ENCODE measurements at places on chromosomes 1 and 21.
A peak's percentile ranks its signal among the peaks of the same experiment; 100 is the strongest.

- DNase-seq: no peak
Measured at GRCh38 chr1:100178091-100178490, at the start of gene LRRC39. TSS of gene LRRC39 (minus strand) at chr1:100178256. CDS start at chr1:100168516, 9,740 bp downstream.

- peak; percentile 6 for DNase-seq
Measured at GRCh38 chr1:38672692-38673091, 186.9 kb downstream of the RRAGC start.

DNA sequence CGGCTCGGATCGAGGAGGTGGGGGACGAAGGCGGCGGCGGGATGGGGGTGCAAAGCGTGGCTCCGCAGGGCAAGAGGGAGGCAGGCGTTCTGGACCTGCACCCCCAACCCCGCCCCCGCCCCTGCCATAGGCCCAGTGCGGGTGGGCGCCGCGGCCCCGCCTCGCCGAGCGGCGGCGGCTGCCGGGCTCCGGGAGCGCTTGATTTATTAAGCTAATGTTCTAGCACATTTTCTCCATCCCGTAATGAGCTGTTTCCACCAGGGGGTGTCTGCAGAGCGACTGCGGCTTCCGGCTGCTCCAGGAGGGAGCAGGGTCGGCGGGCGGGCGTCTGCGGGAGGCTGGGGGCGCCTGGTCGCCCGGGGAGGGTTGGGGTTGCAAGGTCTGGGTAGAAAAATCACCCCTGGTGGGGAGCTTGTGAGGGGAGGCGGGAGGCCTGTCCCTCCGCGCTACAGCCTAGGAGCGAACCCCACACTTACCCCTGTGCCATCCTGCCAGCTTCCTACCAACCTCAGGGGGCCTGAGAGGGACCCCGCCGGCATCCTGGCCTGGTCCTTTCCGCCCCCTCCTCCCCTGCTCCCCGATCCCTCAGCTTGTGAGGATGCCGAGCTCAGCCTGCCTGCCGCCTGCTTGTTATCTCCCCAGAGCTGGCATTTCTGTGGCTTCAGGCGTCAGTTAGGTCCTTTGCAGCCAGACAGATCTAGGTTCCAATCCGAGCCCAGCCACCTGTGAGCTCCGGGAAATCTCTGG, 48.5 kb upstream of the ACOT11 start:
- DNase-seq: peak; percentile 42

DNA sequence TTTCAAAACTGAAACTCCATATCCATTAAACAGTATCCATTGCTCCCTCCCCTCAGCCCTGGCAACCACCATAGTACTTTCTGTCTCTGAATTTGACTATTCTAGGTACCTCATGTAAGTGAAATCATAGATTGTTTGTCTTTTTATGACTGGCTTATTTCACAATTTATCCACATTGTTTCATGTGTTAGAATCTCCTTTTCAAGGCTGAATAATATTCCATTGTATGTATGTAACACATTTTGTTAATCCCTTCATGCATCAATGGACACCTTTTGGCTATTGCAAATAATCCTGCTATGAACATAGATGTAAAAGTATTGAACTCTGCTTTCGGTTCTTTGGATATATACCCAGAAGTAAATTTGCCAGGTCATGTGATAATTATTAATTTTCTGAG, 37.5 kb downstream of the AGO3 start:
- DNase-seq: no peak

- no peak for DNase-seq
Measured at GRCh38 chr1:111489604-111490003, 13.8 kb downstream of the ADORA3 start.

- DNase-seq: peak; percentile 97
Measured at GRCh38 chr1:167663002-167663772, 33.2 kb downstream of the RCSD1 start.

DNA sequence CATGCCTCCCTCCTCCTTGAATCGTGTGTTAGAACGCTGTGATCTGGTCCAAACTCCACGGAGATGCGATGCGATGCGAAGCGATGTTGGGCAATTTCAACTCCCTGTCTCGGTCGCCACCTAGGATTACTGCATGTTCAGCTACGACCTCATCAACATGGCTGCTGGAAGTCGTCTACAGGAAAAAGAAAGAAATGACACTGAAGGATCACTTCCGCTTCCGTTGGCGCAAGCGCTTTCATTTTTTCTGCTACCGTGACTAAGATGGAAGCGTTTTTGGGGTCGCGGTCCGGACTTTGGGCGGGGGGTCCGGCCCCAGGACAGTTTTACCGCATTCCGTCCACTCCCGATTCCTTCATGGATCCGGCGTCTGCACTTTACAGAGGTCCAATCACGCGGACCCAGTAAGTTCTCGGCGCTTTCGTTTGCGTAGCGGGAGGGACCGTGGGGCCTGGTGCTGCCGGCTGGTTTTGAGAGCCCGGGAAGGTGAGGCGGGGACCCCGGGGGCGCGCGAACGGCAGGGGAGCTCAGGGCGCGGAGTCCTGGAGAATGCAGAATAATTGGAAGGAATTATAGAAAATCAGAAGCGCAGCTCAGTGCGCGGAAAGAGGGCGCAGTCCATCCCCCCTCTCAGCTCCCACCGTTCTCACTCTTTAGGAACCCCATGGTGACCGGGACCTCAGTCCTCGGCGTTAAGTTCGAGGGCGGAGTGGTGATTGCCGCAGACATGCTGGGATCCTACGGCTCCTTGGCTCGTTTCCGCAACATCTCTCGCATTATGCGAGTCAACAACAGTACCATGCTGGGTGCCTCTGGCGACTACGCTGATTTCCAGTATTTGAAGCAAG, at the start of gene PSMB4:
TSS of gene PSMB4 (plus strand) at position 250 of the 848 bp plus-strand sequence. CDS start at position 265, 15 bp downstream.
- peak; percentile 92 for DNase-seq

DNA sequence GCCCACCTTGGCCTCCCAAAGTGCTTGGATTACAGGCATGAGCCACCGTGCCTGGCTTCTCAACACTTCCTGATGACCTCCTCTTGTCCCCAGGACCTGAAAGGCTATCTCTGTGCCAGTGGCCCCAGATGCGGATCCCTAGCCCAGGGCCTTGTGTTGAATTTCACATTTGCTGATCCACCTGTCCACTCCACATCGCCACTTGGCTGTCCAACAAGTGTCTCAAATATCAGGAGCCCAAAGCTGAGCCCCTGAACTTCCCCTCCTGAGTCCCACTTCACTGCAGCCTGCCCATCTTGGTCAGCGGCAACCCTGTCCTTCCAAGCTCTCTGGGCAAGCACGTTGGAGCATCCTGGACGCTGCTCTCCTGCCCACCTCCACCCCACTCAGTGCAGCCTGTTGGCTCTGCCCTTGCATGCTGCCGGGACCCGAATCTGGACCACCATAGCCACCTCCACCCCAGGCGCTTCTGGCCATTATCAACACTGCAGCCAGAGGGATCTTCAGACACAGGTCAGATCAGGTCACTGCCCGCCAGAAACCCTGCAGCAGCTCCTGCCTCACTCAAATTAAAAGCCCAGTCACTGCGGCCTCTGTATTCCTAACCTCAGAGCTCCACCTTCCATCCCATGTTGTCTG, 352.5 kb upstream of the VAMP3 start:
- no peak for DNase-seq

GRCh38 chr1:152398812-152399698, 15.0 kb downstream of the CRNN start:
- peak; percentile 58 for DNase-seq

- no peak for DNase-seq
Measured at GRCh38 chr1:234584420-234584805, 25.6 kb downstream of the IRF2BP2 start.

DNA sequence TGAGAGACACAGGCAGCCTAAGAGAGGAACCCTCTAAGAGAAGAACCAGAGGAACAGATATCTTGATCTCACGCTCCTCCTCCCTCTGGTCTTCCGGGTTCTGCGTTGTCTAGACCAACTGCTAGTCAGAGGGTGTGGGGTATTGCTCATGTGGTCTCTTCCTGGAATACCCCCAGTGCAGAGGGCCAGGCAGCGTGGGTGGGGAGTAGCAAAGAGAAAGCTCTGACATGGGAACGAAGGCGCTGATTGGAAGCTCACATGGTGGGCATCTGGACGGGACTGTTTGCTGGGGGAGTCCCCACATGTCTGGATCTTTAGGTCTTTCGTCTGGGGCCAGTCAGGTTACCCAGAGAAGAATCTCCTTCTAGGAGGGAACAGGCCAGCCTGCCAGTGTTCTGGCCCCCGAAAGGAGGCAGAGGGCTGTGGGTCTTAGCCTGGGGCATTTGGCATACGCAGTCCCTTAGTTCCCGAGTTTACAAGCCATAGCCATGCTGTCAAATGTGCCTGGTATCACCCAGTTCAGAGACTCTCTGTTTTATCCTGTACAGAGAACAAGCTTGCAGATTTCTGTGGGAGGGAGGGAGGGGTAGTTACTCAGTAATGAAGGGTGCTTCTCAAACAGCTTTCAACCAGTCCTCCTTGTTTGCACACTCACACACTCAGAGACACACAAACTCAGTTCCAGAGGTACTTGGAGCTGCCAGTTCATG, 18.3 kb upstream of the IL6R start:
- DNase-seq: peak; percentile 26

DNA sequence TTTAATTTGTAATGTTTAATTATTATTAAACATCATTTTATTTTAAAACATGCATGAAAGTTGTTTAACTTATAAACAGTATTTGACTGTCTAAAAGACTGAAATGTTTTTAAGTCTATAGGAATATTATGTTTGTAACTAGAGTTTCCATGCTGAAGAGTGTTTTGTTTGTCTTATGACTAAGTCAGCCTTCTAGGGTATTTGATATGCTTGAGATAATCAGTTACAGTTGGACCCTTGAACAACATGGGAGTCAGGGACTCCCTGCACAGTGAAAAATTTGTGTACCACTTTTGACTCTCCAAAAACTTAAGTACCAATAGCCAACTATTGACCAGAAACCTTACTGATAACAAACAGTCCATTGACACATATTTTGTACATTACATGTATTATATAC, 45.5 kb upstream of the KANK4 start:
- peak; percentile 26 for DNase-seq

- DNase-seq: no peak
Measured at GRCh38 chr1:94271373-94271772, 34.0 kb upstream of the ARHGAP29 start.

- DNase-seq: peak; percentile 46
Measured at GRCh38 chr1:48036710-48037355, 39.6 kb upstream of the TRABD2B start.

- no peak for DNase-seq
Measured at GRCh38 chr1:214683621-214684020, 80.6 kb downstream of the CENPF start.

DNA sequence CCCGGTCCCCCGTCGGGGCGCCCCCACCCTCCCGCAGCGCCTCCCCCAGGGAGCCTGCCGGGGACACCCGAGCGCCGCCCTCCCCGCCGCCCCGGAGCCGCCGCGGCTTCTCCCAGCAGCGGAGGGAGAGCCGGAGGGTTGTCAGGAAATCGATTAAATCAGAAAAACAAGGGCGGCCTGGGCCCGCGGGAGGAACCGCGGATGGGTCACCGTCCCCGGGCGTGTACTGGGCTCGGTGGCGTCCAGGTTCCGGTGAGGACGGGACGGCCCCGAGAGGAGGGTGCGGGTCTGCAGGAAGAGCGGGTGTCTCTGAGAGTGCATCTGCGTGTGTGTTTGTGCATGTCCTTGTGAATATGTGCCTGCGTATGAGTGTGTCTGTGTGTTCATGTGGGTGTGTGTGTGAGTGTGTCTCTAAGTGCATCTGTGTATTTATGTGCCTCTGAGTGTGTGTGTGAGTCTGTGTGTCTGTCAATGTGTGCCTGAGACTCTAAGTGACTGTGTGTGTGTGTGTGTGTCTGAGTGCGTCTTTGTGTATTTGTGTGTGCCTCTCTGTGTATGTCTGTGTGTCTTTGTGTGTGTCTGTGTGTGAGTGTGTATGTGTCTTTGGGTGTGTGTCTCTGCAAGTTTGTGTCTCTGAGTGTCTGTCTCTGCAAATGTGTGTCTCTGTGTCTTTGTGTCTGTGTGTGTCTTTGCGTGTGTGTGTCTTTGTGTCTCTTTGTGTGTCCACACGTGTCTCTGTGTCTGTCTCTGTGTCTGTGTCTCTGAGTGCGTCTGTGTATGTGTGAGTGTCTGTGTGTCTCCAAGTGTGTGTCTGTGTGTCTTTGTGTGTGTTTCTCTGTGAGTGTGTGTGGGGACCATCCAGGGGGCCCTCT, 1.1 kb downstream of the SPSB1 start:
- peak; percentile 49 for DNase-seq

- DNase-seq: no peak
Measured at GRCh38 chr1:41478118-41478748, 6.2 kb downstream of the EDN2 start.

DNA sequence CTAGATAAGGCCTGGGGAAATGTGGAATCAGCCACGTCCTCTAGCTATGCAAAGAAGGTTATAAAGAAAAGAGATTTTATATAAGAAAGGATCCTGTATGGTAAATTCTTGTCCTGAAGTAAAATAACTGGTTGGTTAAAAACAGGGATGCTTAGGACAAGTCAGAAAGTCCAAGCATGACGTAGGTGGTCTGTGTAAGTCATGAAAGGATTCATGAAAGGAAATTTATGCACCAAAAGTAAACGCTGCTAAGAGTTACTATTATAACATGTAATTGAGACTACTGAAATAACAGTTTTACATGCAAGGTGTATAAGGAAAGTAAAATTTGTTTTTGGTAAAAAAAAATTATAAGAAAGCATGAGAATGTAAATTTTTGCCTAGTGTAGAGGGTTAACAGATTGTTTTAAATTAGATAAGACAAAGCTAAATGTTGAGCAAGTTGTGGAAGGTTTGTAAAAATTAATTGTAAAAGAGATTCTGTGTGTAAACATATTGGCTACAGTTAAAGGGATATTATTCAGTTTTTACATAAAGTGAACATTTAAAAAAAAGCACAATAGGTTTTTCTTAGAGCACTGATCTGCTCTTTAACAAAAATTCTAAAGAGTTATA, 43.9 kb downstream of the PIGK start:
- no peak for DNase-seq

DNA sequence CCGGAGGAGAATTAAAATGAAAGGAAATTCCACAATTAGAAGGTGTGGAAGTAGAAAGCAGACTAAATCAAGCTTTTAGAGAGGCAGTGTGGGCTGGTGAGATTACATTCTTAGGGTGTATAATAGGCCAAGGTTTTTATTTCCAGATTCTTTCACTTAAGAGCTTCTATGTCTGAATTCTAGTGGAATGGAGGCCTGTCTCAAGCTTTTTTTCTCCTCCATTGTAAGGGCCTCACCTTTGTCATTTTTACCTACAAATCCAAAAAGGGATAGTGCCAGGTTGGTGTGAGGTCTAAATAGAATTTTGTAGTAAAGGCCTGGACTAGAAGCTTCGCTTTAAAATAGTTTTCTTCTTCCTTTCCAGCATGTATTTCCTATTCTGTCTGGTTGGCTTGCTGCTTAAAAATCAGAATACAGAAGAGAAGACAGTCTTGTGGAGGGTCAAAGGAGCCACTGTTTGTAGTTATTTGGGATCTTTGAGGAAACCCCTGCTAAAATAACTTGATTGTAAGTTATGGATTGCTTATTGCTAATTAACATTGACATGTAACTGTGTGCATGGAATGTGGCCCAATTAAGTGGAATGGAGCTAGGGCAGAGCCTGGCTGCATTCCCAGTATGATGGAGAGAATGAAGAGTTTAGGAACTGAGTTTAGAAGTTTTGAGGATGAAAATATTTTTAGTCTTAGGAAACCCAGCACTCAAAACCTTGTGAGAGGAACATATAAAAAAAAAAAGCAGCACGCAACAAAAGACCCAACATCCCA, 162.5 kb upstream of the B3GALT2 start:
- DNase-seq: no peak

GRCh38 chr1:9180111-9180819, 51.4 kb upstream of the GPR157 start:
- DNase-seq: peak; percentile 72
